ENCODE measurements at places on chromosomes 5 and 9. TPM values are rescaled to one million over a fixed set of nuclear protein-coding genes. Genes with fewer than 3 reads are reported as not detected.

DNA sequence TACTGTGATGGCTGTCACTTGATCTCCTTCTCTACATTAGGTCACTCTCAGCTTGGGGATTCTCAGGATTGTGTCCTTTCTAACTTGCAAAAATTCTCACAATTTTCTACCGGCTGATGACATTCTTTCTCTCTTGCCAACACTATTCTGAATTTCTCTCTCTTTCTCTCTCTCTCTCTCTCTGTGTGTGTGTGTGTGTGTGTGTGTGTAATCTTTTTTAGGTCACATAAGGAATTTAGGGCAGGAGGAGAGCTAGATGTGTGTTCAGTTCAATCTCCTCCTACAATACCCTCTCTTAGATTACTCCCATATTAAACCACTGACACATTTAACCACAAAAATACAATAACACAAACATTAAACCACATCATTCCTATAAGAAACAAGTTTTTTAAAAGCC is 242.3 kb upstream of the NREP start:
- no peak for DNase-seq

DNA sequence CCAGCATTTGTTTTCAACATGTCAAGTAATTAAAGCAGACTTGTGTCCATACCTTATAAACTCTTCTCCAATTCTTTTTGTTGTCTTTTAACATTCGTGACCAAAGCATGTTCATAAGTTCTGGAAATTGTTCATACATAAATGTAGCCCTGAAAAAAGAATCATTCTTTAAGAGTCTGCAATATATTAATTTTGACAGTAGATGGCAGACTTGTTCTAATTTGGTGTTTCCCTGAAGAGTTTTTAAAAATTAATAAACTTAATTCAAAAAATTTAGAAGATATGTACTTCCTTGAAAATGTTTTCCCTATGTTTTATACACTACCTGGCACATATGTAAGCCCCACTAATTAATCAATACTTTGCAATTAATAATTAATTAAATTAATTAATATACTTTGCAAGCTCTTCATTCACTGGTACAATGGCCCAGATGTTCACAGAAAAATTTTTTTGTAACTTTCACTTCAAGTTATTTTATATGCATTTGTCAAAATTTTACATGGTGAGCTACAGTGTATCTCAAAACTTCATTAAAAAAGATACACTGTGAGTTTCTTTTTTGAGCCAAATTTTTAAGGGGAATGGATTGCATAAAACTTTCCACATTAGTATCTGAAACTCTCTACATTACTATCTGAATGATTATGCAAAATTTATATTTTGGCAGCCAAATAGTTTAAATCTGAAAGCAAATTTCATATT is 42.1 kb downstream of the CLINT1 start:
- DNase-seq, result no peak

GRCh38 chr9:137088121-137088520 is 1.3 kb downstream of the MAN1B1 start:
- DNase-seq, result no peak

- no peak for DNase-seq
Observed at GRCh38 chr5:1051366-1051720, 42.7 kb downstream of the NKD2 start.

GRCh38 chr5:67297802-67298532 is 101.4 kb upstream of the CD180 start:
- DNase-seq, result no peak

- DNase-seq, result no peak
Observed at GRCh38 chr9:15498246-15498995, 12.3 kb downstream of the PSIP1 start.

DNA sequence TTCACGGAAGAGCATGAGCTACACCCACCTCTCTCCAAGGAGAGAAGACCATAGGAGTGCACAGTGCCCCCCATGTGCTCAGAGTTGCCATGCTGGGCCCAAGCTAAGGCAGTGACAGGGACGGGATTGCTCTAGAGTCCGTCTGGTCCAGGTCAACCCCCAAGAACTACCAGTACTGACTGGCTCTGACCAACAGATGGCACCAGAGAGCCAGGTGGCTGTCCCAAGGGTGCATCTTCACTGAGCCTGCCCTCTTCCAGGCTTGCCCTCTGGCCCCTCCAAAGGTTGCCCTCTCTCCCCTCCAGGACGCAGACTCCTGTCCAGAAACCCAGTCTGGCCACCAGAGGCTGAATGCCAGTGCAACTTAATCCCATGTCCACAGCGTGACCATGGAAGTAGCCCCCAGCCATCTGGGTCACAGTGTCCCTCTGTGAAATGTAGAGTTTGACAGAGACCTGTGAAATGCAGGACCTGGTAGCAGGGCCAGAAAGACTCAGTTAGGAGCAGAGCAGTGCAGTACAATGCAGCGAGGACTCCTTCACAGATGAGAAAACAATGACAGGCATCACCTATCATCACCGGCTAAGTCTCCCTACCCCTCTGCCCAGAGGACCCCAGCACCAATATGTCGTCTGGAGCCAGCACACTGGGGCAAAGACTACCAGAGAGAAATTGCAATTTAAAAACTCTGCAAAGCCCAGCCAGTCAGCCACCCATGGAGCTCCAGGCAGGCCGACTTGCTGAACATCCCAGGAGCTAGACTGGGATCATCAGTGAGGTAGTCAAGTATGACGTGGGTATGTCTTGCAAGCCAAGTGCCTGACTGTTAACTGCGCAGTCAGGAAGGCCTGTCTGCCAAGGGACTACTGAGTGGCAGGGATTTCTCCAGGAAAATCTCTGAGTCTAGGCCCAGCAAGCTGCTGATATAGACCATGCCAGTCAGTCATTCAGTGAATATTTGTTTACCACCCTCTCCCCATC is 7.7 kb upstream of the SKP1 start:
- DNase-seq, result peak; percentile 75

DNA sequence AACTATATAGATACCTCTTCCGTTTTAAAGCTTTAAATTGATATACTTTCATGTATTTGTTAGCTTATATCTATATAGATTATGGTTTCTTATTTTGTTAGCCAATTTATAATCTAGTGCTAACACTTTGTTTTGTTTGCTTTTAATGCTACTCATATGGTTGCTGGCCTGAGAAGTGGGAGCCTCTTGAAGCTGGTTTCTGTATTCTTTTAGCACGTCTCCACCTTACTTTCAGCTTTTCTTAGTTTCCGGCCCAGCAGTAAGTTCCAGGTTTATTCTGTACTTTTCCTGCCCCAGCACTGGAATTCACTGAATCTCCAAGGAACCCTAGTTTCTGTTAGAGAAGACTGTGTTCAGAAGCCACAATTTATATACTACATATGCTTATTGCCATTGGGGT is 458.9 kb downstream of the PRR16 start:
- DNase-seq, result no peak

LAMC3 gene
- 28.5 TPM for total RNA-seq

PCDHB11 gene
- total RNA-seq, result 2.0 TPM

HTR4 gene
- total RNA-seq, result 0.43 TPM

LHX3 gene
- total RNA-seq, result not detected

OR2V2 gene
- not detected for total RNA-seq

ADGRD2 gene
- not detected for total RNA-seq

PDE4D gene
- total RNA-seq, result 85.8 TPM

ARHGAP26 gene
- total RNA-seq, result 35.4 TPM

PFN3 gene
- not detected for total RNA-seq

B4GALT7 gene
- 23.2 TPM for total RNA-seq

GABRA6 gene
- not detected for total RNA-seq

ARSI gene
- 4.0 TPM for total RNA-seq

All from upper lobe of right lung (tissue), 1 donor.